ENCODE measurements at places on chromosomes 3 and 15.

DNA sequence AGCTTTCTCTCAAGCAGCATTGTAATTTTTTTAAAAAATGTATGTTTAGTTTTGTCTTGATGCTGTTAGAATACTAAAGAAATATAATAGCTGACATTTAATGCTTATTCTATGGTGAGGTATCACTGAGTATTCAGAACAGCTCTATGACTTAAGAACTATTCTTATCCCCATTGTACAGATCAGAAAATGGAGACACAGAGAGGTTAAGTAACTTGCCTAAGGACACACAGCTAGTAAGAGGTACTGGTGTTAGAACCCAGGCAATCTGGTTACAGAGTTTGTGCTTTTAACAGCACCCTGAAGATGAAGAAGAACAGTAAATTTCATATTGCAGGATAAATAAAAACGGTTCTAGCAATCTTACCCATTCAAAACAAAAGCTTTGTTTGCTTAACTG lies 15.5 kb downstream of the PLA2G4D start:
- no peak for DNase-seq

GRCh38 chr3:15794303-15794771 lies 3.4 kb downstream of the ANKRD28 start:
- DNase-seq, result no peak

GRCh38 chr3:46936733-46937250 lies 39.8 kb downstream of the CCDC12 start:
- peak; percentile 53 for DNase-seq

DNA sequence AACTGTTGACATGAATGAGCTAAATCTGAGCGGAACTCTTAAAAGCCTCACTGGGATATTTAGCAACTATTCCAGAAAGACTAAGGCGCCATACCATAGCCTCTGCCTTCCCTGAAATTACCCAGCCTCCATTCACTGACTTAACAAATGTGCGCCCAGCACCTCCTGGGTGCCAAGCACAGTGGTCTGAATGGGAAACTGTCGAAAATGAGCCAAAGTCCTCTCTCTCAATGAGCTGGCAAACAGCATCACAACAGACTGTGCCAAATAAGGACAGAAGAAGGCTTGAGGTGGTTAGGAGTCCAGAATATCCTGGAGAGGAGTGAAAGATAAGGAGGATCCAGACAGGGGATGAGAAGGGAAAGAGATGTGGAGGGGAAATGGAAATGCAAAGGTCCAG lies 332.4 kb downstream of the MAGI1 start:
- DNase-seq, result no peak

DNA sequence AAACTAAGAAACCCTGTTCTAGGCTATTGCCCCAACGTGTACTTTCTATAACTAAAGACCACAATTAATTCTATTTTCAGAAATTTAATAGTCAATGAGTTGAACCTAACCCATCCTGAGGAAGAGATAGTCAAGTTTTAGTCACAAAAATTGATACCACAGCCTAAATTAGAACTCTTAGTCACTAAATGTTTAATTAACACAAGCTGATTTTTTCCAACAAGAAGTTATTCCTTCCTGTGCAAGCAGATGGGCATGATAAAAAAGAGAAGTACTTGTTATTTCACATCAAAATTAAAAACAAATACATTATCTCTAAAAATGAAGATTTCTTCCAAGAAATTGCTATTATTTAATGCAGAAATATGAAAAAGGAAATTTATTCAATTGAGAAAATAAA lies 38.4 kb upstream of the TERB2 start:
- DNase-seq, result no peak

DNA sequence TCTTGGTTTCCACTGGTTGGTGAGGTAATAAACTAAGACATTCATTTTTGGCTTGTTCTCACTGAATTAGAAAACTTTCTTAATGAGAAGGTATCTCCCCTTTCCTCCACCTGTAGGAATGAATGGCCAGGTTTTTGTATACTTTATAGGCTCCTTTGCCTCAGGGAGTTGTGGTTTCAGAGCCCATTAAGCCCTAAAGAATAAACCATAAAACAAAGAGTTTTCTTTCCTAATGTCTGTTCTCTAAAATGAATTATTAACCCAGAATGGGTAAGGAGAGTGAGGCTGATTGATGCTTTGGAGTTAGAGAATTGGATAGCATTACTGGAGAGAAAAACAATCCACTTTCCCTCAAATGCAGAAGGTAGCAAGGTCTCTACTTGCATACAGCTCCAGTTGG lies 67.6 kb downstream of the TIGIT start:
- DNase-seq, result no peak

DNA sequence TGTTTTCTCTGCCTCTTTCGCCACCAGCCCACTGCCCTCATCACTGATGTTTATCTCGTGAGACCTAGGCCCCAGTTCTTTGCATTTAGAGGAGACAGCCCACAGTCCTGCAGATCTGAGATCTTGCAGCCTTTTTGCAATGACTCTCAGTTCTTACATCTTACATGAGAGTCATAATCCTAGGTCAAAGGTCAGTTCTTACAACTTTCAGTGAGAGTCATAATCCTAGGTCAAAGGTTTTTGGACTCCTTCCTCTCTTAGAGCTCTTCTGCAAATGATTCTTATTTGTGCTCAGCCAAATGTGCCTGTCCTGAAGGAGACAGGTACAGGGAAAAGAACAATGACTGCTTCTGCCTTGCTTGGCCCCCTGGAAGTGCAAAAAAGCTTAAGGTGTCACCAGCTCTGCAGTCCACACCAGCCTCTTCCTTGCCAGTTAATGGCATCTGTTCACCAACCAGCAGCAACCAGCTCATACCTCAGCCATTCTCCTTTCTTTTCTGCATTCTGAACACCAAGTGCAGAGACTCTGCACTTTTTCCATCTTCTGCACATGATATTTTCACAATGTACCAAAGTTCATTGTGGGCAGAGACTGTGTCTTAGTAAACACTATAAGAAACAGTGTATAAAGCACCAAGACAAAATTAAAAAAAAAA lies 67.1 kb downstream of the ABHD5 start:
- no peak for DNase-seq

DNA sequence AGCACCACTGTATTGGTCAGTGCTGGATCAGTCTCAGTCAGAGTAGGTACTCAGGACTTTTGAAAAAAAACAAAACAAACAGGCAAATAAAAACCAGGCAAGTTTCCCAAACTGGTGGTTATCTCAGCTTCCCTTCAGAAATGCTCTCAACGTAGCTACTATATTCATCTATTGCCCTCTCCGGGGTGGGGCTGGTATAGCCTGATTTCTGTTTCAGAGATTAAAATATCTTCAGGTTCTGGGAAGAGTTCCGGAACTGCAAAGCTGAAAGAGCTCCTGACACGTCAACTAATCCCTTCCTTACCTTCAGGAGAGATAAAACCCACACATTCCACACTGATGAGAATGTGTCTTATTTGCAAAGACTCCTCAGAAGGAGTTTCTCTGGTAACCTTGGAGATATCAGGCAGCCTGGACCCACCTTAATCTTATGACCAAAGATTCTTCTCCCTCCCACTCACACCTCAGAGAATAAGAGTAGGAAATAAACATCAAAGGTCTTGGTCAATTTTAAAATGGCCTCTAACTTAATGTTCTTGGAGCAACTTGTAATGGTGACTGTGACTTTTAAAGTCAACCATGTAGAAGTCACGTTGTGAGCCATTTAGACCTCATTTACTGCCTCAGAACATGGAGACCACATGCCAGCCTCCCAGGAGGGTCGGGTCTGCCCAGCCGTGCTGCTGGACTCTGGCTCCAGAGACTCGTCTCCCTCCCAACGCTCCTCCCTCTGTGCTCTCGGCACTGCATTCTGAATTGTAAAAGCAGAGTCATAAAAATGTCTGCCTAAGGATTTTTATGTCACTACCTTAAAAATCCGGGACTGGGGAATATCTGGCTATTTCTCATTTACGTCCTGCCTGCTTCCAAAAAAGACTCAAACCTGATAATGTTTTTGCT lies 53.8 kb downstream of the CDCP1 start:
- peak; percentile 49 for DNase-seq

DNA sequence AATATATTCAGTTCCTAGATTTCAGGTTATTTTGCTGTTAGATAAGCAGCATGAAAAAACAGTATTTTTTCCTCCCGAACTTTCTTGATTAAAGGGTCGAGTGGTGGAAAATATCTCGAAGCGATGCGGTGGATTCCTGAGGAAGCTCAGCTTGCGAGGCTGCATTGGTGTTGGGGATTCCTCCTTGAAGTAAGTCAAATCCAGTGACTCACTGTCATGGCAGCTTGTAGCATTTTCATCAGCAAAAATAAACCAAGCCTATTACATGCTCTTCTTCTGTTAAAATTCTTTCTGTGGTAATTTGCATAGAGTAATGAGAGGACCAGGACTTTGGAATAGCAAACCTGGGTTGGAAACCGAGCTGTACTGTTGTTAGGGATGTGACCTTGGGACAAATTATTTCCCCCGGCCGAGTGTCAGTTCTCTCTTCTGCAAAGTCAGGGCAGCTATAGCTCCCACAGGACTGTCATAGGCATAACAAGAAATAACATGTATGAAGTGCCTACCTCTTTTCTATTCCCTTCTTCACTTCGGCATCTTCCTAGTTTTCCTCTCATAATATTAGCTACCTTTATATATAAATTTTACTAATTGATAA lies 75.6 kb downstream of the UBP1 start:
- DNase-seq, result no peak

DNA sequence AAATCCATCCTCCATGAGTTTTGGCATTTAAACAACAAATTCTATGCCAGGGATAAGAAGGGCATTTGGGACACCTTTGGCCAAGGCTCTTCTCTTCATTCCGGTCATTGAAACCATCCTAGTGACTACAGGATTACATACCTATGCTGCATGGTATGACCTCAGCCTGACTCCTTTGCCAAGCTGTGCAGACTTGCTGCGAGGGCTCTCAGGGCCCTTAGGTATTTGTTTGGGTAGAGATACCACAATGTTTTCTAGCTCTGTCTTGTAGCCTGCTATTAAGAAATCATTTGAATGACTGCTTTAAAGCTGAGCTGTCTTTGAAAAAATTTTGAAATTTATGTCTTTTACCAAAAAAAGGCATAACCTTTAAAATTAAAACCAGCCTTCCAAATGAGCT lies 749.8 kb upstream of the SGO1 start:
- no peak for DNase-seq

DNA sequence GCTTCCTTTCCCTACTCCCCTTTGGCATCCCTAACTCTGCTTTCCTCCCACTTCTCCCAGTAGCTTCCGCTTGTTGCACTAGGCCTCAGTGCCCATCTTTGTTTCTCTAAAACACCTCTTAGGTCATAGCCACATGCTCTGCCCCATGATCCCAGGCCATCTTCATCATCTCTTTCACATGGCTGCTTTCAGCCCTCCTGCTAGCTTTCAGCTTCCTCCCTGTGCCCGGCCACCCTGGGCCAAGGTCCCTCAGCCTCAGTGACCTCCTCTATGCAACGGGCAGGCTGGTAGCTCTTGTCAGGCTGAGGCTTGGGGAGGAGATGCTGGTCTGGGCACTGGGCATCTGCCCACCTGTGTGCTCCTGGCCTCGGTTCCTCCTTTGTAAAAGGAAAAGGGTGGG lies 2.3 kb downstream of the PLEKHO2 start:
- no peak for DNase-seq

GRCh38 chr15:98384328-98385029 lies 263.9 kb upstream of the IGF1R start:
- DNase-seq, result no peak

DNA sequence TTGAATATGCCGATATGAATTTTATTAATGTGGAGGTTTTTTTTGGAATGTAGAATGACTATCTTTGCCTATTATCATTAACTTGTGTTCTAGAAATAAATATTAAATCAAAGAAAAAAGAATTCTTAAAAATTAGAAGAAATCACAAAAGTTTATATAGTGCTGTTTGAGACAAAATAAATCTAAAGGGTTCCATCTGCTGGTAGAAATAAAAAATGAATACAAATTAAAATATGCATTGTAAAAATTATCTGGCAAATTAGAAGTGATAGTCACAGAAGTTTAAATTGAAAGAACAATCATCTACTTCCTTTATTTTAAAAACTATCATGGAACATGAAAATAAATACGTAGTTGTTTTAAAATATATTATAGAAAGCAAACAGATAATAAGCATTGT lies 22.7 kb upstream of the ZBTB20 start:
- no peak for DNase-seq

DNA sequence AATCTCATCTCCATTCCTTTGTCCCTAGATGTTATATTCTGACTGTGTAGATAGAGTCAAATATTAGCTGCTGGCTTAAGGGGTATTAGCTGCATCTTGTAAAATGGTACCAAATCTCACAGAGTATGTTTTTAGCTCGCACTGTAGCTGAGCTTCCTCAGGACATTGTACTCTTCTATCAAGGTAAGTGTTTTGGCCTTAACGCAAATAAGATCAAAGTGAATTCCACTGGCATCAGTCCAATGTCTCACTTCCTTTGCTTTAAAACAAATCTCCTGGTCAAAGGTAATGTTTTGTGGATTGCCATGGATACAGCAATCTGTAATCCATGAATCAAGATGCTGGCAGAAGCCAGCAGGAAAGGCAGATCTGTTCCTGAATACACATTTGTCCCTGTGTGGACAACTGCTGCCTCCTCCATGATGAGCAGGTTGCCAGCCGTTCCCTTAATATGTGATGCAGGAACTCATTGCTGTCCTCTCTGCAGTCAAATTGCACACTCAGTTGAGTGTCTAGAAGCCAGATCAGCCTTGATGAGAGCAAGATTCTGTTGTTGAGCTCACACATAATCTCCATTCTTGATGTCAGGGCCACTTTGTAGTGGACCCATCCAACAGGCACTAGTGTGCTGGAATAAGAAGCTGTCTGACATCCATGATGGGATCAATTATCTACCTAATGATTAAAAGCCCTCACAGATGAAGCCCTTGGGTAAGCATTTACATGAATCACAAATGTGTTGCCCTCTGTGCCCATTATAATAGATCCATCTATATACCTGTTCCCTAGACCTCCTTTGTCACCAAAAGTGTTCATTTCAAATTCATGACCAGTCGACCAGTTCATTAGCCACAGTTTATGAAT lies 96.6 kb upstream of the AGTR1 start:
- DNase-seq, result no peak

- DNase-seq, result no peak
Measured at GRCh38 chr3:113272385-113272779, 61.0 kb downstream of the BOC start.

- no peak for DNase-seq
Measured at GRCh38 chr3:31184261-31185061, 290.0 kb upstream of the GADL1 start.

Data from H54 (cell line).